ENCODE measurements at places on chromosomes 2 and 18.

DNA sequence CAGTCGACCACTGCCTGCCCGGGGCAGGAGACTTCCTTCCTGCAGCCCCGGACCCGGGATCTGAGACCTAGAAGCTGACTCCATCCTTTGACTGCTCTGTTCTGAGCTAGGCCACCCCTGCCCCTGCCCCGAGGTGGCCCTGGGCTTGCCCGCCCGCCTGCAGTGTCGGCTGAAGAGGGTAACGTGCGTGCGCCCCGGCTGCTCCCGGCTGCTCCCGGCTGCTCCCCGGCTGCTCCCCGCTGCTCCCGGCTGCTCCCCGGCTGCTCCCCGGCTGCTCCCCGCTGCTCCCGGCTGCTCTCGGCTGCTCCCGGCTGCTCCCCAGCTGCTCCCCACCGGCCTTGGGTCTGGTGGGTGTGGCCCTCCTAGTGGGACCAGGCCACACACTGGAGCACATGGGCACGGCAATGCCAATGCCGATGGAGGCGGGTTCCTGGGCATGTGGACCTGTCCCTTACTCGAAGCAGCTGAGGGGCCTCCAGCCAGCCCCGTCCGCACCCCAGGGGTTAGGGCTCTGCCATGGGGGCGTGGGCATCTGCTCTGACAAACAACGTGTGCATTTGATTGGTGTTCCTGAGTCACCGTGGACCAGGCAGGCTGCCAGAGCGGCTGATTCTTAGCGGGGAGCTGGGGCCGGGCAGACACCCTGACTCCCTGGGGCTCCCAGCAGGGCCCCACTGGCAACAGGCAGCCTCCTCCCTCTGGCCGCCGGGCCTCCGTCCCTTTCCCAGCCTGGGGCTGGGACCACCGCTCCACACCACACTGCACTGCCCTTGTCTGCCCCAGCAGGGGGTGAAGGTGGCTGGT, 2.0 kb upstream of the GAL3ST2 start:
- DNase-seq: no peak

DNA sequence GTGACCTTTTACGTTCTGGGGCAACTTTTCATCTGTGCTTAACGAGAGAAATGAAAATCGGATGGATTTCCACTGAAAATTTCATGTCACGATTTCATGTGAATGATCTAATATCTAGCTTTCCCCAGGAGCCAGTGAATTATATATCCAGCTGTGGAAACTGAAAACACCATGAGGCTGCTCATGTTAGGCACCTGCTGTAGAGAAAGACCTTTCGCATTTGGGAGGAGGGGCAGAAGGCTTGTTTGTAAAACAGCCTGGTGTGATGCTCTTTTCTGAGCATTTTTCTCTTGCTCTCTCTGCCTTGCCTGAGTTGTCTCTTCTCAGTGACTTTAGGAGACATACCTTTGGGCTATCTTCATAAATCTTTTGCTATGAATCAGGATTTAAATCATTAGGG, 84.6 kb upstream of the CYP1B1 start:
- DNase-seq: no peak

DNA sequence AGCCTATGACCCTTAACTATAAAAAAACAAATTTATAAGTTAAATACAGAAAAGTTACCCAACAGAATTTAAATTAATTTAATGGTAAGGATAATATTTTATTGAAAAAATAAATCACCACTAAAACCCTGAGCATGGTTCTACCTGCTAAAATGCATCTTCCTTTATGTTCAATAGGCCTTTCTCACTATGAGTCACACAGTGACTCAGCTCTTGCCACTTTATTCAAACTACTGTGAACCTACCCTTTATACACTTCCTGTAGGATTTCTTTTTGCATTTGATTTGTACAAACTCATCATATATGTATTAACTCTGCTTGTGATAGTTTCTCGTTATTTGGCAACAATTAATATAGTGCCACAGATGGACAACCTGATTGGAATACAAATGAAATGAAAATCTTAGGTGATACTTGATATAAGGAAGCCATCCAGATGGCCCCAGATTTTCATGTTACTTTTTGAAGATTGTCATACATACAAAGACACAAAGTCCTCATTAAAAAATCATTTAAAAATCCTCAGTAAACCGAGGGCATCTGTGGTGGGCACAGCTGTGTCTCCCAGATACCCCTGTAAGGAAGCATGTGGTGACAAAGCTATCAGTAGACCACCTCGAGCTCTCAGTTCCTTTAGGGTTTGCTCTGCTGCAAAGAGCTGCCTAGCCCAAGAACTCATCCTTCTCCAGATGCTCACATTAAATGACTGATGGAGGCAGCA, 55.2 kb upstream of the COBLL1 start:
- DNase-seq: no peak

GRCh38 chr18:59874166-59874565, 25.6 kb upstream of the PMAIP1 start:
- no peak for DNase-seq

DNA sequence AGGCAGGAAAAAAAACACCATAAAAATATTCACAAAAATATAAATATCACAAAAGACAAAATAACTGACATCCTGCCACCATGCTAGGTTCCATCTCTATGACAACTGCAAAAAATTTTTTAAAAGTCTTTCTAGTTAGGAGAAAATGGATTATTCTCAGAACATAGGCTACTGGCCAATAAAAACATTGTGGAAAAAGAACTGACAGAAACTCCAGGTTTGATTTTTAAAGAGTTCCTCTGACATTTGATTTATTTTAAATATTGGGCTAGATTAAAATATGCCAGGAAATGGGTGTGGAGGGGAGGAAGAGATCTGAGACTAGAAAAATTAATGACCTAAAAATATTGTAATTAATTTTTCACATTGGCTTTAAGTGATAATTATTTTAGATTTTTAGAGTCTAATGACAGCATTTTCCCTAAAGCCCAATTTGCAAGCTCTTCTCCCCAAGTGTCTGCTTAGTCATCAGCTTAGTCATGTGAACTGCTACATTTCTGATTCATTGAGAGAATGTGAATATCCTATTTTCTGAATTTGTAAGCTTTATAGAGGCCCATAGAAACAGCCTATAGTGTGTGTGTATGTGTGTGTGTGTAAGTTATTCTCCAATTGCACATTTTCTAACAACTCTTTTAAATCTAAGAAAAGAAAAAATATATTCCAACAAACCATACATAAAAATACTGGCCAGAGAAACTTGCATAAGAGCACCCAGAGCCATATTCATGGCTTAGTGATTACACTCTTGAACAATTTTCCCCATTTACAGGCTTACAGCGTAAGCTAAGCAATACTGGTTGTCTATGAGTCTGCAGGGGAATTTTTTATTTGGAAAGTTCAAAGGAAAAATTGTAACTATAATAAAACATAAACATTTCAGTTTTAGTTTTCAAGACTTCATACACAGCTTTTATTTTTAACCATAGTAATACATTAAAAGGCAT, 48.4 kb downstream of the TMEFF2 start:
- no peak for DNase-seq

DNA sequence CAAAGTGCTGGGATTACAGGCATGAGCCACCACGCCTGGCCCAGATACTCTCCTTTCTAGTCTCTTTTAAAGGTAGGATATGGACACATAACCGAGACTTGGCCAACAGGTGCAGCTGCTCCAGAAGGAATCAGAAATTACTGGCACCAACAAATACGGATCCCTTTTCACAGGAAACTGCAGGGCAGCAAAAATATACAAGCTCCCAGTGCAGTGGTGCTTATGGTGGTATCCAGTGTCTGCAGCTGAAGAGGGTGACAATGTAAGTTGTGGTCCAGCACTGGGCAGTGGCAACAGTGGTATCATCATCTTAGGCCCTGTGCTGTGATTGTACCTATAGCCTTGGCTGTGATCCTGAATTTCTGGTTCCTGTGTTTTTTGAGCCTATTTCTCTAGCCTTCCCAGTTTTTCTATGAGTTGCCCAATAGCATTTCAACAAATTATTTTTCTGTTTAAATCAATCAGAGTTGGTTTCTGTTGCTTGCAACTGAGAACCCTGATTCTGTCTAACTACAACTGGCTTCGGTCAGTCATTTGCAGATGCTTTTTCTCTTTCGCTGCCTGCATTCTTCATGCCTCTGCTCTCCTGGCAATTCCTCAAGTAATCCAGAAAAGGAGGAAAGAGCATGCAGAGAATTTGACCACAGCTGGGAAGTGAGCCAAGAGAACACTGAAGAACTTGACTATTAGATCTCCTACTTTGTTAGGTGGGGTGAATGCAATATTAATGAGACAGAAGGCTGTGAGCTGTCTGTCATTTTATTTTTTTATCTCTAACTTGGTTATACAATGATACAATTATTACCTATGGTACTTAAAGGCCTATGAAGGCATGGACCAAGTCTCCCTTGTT, 30.8 kb upstream of the EML4 start:
- DNase-seq: no peak

- no peak for DNase-seq
These were observed 206.6 kb upstream of the KLHL29 start for GRCh38 chr2:23178396-23178795.

DNA sequence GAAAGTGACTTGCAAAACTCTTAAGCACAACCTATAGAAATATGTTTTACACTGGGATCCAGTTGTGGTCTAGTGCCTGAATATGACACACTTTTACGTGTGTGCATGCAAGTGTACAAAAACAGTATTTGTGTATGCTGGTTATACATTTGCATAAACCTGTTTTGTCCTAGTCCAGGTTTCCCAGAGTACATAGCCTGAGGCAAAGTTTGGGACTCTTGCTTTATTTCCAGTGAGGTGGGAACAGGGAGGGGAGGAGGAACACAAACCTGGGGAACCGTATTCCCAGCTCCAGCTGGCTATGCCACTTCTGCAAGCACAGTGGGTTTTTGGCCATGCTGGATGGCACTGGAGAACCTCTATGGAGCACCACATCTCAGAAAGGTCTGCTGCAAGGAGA, 481.1 kb upstream of the HS6ST1 start:
- DNase-seq: no peak

GRCh38 chr18:40926679-40927078, 1028.4 kb upstream of the PIK3C3 start:
- DNase-seq: no peak

DNA sequence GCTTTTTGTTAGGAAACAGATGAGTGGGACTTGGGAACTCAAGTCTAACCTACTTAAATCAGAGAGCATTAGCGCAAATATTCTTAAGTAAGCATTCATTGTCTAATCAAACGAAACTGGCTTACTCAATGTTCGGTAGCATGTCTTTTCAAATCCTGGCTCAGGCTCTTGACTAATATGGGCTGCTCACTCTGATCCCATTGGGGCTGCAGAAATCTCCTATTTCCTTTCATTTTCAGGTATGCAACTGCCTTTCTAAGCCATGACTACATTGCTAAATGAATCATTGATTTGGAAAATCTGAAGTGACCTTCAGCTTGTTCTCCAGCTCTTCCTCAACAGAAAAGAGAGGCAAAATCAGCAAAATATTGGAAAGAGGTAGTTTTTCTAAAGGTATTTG, 2084.4 kb upstream of the PIK3C3 start:
- DNase-seq: no peak

All from stimulated activated CD8-positive, alpha-beta memory T cell treated with anti-CD3 and anti-CD28 coated beads, Interleukin-4, amount 100 ng/mL, for 48 hours (primary cell).